H9 (cell line): ENCODE measurements at places on chromosomes 13 and 19.

- no peak for DNase-seq
These were observed 3.2 kb downstream of the SPPL2B start for GRCh38 chr19:2331601-2332246.

DNA sequence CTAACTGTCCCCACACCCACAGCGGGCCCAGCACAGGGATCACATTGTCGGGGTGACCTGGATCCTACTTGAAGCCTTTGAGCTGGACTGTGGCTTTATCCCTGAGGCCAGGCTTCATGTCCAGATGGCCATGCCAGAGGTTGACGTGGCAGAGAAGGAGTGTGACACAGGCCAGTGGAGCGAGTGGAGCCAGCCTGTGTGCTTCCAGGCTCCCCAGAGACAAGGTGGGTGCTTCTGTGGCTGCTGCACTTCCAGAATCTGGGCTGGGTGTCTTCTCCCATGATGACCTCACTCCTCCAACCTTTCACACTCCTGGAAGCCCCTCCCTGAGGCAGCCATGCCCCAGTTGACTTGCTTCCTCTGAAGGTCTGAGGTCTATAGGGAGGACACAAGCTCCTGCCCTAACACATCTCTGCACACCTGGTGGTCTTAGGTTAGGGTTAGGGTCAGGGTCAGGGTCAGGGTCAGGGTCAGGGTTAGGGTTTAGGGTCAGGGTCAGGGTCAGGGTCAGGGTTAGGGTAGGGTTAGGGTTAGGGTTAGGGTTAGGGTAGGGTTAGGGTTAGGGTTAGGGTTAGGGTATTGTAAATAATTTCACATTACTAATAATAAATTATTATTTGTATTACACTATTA lies 13.1 kb upstream of the MZF1 start:
- DNase-seq, result no peak

DNA sequence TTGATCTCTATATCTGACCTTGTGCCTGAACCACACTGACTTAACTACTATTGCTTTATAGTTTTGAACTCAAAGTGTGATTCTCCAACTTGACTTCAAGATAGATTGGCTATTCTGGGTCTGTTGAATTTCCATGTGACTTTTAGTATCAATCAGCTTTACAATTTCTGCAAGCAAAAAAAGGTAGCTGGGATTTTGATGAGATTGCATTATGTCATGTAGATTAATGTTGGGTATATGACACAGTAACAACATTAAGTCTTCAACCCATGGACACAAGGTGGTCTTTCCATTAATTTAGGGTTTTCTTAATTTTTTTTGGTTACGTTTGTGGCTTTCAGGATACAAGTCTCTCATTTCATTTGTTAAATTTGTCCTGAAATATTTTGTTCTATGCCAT lies 28.2 kb downstream of the NLRP5 start:
- DNase-seq, result no peak

GRCh38 chr13:108944760-108945159 lies 315.3 kb downstream of the MYO16 start:
- DNase-seq, result no peak

DNA sequence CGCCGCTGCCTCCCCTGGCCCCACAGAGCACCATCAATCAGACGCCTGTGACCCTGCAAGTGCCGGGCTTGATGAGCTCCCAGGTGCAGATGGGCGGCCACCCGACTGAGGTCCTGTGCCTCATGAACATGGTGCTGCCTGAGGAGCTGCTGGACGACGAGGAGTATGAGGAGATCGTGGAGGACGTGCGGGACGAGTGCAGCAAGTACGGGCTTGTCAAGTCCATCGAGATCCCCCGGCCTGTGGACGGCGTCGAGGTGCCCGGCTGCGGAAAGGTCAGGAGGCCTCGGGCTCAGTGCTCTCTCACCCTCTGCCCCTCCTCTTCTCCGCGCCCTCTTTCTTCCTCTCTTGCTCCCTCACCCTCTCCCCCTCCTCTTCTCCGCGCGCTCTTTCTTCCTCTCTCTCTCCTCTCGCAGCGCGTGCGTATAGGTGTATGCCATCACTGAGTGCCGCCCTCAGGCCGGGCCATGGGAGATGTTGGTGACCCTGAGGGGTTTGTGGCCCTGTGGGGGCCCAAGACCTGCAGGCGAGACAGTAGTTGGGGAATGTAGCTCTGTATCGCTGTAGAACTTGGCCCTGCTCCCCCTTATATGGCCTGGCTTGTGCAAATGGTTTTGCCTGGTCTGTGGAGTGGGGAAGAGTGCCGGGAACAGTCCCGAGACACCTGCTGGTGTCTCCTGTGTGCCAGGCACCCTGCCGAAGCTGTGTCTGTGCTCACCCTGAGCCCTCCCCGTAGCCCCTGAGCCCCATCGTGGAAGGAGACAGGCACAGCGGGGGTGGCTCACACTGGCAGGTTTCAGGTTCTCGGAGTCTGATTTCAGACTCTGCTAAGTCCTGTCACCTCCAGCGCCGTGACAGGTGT lies 5.4 kb upstream of the EPN1 start:
- no peak for DNase-seq

DNA sequence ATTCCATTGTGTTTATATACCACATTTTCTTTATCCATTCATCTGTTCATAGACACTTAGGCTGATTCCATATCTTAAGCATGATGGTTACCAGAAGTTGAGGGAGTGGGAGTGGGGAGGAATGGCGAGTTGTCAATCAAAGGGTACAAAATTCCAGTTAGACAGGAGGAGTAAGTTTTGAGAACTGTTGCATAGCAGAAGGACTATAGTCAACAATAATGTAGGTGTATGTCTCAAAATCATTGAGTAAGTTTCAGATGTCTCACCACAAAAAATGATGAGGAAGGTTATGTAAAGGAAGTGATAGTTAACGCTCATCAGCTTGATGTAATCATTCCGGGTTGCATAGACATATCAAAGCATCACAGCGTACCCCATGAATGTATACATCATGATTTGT lies 4.6 kb upstream of the UBL3 start:
- DNase-seq, result no peak

DNA sequence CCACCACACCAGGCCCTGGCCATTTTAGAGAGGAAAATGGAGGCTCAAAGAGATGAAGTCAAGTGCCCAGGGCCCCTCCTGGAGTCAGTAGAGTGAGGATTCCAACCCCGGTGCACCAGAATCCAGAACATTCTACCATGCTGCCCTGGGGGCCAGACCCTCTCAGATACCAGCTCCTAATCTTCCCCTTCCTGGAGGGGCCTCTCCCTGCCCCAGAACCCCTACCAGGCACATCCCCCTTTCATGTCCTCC lies 11.1 kb downstream of the CAPN12 start:
- no peak for DNase-seq

DNA sequence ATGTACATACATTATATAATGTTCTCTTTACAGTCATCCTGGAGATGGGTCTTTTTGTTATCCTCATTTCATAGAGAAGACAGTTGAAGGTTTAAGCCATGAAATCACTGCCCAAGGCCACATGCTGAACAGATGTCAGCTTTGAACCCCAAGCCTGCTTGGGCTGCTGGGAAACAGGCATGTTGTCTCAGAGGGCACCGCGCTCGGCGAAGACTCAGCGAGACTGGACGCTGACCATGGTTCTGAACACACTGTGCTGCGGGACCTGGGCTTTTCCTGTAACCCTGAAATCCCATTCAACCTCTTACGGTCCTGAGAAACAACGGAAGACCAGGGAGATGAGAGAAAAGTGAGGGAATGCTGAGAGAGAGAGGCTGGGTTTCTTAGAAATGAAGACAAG lies 27.3 kb downstream of the LRFN3 start:
- DNase-seq, result peak; percentile 76

DNA sequence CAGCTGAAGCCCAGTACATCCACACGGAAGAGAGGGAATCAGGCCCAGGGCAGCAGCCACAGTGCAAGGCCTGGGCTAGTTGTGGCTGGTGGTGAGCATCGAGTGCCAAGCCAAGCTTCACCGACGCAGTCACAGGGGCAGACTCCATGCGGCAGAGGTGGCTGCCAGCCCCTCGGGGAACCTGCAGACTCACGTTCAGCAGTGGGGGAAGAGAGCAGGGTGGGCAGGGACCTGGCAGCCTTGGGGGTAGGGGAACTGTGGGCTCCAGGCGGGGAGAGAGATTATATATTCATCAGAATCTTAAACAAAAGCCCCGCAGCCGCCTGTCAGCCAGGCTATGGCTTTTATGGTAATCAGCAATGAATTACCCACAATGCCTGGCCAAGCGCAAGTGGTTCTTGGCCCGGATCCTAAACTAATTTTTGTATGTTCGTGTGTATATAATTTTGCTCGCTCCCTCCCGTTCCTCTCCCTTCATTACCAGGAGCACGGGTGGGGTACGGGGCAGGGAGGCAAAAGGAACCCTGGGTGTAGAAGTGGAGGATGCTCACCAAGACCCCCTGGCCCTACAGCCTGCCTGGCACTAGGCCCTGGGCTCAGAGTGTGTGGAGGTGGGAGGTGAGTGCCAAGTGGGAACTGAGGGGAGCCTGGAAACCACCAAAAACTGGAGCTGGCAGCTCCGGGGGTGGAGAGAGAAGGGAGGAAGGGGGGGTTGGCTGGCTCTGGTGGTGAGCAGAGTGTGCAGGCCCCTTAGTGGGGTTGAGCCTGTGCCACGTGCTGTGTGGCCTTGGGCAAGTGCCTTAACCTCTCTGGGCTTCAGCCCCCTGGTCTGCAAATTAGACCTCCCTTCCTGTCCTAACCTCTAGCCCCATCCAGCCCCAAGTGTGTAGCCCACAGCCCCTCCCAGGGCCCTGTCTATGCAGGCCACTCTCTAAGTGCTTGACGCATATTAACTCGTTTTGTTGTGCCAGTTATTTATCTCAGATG lies 31.9 kb downstream of the PTPRS start:
- DNase-seq, result no peak

DNA sequence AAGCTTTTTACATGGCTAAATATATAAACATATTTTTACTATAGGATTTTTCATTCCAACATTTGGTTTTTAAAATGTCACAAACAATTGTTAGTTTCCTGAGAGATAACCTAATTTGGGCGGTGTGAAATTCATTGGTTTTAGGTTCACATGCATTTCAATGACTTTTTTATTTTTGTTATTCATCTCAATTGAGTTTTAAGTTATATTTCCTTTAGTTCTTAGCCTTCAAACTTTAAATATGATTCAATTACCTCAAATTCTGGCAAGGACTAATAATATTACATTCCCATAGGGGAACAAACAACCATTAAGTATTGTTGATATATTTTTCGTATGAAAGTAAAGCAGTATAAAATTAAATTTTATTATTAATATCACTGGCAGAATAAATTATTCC lies 265.3 kb downstream of the SLITRK6 start:
- no peak for DNase-seq

DNA sequence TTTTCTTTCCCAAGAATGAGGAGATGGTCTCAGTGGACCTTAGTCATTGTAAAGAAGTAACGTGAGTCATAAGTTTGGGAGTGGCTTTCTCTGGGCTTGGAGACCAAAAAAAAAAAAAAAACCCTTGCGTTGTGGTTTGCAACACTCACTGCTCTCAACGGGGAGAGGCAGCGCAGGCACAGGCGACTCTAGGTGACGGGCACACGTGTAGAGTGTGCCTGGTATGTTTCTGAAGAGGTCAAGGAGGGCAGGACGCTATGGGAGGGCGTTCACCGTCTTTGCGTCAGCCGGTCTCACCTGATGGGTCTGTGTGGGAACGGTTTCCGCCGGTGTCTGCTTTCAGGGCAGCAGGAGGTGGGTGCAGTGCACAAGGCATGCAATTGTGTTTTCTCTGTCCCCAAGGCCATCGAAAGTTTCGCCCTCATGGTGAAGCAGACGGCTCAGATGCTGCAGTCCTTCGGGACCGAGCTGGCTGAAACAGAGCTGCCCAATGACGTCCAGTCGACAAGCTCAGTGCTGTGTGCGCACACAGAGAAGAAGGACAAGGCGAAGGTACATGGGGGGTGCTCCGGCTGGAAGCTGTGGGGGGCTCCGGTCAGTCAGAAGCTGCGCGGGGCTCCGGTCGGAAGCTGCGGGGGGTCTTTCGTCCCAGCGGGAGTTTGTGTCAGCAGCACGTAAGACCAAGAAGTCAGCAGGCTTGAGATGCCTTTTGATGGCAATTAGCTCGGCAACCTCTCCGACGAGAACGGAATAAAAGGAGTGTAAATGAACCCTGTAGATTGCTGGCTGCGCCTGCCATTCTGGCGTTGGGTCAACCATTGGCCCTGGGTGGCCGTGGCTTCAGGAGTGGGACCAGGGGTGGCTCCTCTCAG lies 40.8 kb upstream of the F7 start:
- no peak for DNase-seq

DNA sequence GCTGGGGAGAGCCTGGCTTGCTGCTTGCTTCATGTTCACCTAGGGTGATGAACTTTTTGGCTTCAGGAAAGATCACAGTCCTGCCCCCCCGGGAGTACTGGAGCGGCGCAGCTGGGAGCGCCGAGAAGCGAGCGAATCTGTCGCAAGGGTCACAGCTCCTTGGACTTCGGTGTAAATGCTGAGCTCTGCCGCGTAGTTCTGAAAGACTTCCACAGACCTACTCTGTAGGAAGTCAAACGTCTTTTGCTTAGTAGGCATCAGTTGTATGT lies 2.7 kb downstream of the ING1 start:
- no peak for DNase-seq

GRCh38 chr13:67726979-67727378 lies 496.8 kb upstream of the PCDH9 start:
- DNase-seq, result no peak

- DNase-seq, result no peak
These were observed 51.9 kb downstream of the DOCK9 start for GRCh38 chr13:98925949-98926348.

DNA sequence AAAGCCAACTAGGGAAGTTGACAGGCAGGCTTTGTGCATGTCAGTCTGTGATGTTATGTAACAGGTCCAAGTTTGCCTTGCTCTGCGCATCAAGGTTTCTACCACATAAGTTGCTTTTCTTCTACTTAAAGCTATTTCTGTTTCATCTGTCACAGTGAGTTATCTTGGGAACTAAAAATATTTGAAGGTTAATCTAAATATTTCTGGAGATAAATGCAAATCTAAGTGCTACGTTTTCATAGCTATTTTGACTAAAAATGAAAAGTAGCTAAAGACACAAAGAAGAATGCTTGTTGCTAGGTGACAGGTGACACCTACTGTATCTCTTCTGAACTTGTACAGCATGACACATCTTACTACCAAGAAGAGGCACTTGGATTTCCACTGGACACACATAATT lies 135.6 kb downstream of the KLF12 start:
- no peak for DNase-seq

DNA sequence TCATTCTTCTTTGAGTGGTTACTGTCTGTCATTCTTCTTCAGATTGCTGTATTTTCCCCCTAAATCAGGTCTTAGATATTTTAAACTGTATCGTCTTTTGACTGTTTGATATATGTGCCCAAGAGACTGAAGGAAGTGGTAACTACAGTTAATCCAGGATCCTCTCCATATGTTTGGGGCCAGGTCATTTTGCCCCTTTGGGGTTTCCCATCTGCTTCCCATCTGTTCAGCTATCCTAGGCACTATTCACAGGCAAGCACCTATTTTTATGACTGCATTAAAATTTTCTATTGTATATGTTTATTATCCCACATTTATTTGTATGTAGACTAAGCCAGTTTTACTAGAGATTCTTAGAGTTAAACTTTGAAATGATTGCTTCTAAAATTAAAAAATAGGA lies 244.2 kb downstream of the PCCA start:
- DNase-seq, result no peak
